ENCODE measurements at places on chromosomes 7 and 10. TPM values are rescaled to one million over a fixed set of nuclear protein-coding genes. Genes with fewer than 3 reads are reported as not detected.

DNA sequence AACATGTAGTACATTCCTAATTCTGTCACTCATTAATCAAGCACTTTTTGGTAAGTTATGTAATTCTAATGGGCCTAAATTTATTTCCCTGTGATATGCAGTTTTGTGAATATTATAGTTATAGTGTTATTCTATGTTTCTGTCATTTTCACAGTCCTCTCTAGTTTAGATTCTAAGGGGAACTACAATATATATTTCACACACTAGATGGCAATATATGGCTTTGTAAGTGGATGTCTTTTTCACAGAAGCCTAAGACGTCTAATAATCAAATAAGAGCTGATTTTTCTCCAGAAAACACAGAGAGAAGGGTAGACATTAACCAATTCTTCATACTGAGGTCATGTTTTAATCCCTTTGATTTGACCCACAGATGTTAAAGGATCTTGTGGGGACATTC, 18.0 kb downstream of the RNLS start:
- no peak for DNase-seq

DNA sequence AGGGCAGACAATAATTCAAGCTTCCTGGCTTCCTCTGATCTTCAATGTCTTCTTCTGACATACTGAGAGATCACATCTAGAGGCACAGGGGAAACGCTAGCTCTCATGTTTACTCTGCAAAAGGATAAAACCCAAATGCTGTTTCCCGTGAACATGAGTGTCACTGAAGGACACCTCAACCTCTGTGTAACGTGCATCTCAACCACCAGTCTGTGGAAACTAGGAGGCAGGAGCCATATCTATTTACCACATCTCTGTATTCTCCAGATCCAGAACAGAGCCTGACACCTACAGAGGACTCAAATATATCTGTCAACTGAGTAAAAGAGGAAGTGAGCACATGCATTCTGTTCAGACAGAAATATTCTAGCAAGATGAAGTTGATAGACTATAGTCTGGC, 140.3 kb upstream of the TARP start:
- no peak for DNase-seq

DNA sequence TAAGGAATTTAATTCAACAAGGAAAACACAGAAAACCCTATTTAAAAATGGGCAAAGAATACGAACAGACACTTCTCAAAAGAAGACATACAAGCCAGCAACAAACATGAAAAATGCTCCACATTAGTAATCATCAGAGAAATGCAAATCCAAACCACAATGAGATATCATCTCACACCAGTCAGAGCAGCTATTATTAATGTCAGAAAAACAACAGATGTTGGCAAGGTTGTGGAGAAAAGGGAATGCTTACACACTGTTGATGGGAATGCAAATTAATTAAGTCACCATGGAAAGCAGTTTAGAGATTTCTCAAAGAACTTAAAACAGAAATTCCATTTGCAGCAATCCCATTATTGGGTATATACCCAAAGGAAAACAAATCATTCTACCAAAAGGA, 55.2 kb downstream of the GCC1 start:
- no peak for DNase-seq

The CWF19L1 gene
- total RNA-seq, result 42.9 TPM

DNA sequence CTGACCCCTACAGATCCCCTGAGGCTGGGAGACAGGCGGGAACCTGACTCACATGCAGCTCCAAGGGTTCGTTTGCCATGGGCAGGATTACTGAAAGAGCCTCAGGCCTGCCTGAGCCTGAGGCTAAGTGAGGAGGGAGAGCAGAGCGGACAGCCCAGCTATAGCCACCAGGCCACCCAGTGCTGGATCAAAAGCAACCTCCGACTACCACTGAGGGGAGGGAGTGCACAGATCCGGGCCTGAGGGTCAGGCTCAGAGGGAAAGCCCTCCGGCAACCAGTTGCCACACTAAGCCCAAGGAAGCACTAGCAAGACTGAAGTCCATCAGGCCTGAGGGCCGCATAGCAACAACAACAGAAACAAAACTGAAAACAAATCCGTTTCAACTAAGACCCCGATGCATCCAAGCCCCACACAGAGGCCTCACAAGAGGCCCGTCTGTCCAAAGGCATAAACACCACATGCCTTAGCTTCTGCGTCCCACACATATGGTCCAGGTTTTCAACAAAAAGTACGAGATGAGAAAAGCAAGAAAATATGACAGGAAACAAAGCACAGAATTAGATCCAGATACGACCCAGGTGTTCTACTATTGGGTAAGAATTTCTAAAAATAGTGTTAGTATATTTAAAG, 92.5 kb upstream of the VIPR2 start:
- DNase-seq, result no peak

The GPNMB gene
- 0.21 TPM for total RNA-seq

DNA sequence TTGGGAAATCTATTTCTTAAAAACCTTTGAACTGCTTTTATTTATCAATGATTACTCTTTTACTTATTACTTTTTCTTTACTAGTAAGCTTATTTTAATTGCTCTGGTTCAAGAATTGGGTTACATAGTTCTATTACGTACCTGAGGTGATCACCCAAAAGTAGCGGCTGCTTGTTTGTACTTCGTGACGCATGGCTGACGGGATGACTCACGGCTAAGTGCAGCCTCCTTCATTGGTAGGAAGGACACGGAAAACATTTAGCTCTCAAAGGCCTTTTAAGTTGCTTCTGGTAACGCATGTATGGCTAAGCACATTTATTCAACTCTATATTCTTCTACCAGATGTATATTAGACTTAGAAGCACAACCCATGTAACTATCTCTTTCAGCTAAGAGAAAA, 285.8 kb upstream of the SP4 start:
- no peak for DNase-seq

GRCh38 chr10:30804478-30805055, 175.0 kb upstream of the LYZL2 start:
- DNase-seq, result no peak

- DNase-seq, result no peak
Observed at GRCh38 chr10:58265249-58265648, 2.4 kb downstream of the IPMK start.

GRCh38 chr10:1402816-1403507, 334.4 kb downstream of the ADARB2 start:
- DNase-seq, result no peak

GRCh38 chr7:122100021-122100420, 44.0 kb downstream of the AASS start:
- no peak for DNase-seq

GRCh38 chr7:111801277-111801676, 239.0 kb upstream of the IMMP2L start:
- DNase-seq, result no peak

DNA sequence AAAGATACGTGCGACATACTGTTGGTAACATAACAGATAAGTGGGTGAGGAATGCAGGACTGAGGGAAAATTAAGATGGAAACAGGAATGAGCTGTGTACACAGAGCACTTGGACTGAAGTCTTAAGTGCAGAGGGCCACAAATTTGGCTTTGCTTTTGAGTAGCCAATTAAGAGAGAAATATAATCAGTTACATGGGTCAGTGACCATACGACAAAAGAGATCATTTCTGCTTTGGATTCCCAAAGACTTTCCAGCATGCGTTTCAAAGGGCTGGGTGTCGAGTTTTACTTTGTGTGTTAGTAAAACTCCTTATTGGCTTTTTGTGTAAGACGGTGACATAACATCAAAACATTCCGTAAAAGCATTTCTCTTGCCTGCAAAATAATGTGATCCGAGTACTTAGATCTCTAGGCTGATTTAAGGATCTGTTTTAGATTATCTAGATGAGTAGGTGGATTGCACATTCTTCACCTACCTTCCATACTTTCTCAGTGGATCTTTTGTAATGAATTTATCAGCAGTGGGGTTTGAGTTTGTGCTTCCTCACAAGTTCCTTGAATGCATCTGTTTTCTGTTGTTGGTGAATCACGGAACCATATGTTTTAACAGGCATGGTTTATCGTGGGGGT, 7.5 kb downstream of the RABGEF1 start:
- DNase-seq, result no peak

DNA sequence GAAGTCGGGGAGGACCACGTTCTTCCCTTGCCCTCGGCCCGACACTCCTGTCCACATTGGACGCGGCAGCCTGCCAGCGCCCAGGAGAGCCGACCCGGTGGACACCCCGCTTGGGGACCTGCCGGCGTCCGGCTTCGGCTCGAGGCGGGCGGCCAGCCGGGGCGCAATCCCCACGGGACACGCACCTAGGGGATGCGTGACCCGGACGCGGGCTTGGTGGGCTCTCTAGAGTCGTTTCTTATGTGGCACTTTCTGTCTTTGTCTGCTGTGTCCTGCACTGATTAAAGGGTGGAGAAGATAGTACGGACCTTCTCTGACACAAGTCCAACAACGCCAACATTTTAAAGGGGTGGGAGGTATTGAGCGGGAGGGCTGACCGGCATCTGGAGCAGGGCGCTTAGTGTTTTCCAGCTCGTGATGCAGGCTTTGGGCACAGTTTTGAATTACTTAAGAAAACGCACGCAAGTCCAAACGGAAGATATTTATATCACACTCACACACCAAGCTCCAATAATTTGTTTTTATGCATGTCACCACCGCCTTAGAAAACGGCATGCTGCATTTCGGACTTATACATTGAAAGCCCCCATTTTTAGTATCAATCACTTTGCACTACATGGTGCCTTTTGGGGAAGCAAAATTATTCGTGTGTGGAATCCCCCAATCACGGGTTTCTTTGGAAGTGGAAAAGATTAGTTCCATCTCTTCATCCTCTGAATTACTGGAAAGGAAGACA, 3.9 kb upstream of the SPAG6 start:
- DNase-seq, result no peak

DNA sequence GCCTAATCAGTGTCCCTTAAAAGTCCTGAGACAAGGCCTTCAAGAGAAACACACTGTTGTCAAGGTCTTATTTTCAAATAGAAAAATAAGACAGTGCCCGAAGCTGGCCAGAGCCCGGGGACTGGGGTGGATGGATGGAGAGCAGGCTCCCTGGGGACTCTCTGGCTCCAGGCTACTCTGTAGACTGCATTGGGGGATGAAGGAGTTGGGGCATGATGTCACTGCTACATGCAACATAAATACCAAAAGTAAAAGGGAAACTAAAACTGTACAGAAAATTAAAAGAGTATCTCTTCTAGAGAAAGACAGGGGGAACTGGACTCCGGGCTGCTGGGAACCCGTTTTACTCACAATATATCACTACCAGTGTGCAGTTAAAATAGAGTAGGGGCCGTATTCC, 629.8 kb downstream of the KCNMA1 start:
- DNase-seq, result no peak

- no peak for DNase-seq
Observed at GRCh38 chr7:84790882-84791281, 396.0 kb downstream of the SEMA3D start.

- DNase-seq, result no peak
Observed at GRCh38 chr7:113371416-113372043, 253.2 kb upstream of the SMIM30 start.

Data from activated CD8-positive, alpha-beta T cell treated with anti-CD3 and anti-CD28 coated beads, Interleukin-2, amount 10 ng/mL, durations not matched to agents 7 days and 5 days (primary cell).